ENCODE measurements at places on chromosomes 16 and 17. TPM values are rescaled to one million over a fixed set of nuclear protein-coding genes. Genes with fewer than 3 reads are reported as not detected.

The SLC5A11 gene
- total RNA-seq = not detected

DNA sequence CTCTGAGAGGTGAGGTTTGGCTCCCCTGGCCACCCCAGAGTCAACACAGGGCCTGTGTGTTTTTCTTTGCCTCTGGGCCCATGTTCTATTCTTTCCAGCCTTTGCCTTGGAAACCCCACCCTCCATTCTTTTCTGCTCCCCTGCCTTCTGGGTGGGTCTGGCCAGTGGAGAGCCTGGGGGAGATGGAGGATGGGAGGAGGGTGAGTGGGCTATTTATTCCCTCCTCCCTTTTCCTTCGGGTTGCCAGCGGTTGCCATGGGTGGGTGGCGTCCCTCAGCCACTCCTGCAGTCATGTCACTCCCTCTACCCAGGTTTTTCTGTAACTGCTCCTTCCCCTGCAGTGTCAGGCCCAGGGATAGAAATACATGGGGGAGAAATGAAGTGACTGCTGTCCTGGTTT is 15.5 kb downstream of the CMIP start:
- DNase-seq = no peak

DNA sequence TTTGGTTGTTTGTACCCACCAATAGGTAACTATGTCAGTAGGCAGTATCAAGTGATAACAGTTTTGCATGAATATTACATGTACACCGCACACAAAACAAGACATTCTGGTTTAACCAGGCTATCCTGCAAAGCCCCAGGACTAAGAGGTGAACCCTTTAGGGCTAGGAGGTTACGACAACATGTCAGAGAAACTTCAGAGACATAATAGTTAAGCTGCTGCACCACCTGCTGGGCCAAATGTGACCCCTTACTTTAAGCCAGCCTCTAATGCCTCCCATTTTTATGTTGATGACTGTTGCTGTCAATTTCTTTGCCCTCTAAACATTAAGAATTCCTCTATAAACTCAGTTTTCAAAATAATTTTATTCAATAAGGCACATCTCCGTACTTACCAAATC is 15.4 kb downstream of the SRP68 start:
- no peak for DNase-seq

- no peak for DNase-seq
Measured at GRCh38 chr16:10501016-10501607, 79.3 kb downstream of the EMP2 start.

DNA sequence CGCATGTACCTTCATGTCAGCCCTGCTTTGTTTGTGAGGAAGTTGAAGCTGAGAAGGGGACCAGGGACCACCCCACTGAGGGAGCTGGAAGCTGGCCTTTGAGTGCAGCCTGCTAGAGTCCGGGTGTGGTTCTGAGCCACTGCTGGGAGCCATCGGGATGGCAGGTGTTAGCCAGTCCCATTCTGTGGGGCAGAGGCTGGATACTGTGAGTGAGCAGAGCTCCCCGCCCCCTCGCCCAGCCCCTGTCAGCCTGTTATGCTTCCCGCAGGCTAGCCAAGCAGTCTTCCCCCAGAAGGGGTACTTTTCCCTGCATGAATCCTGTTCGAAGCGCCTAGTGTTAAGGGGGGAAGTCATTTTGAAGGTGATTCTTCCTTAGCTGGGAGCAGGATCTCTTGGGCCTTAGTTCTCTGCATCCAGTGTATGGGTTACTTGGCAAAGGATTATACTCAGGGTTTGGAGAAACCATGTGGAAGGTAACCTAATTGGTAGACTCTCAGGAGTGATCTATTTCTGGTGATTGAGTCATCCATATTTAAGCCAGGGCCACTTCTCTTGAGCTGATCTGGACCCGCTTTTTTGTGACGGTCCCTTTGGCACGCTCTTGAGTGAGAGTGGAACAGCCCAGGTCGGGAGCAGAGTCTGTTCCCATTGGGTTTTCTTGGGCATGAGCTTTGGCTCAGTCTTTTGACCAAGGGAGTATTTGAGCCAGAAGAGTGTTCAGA is 23.8 kb downstream of the AKAP1 start:
- no peak for DNase-seq

The PLXDC1 gene
- not detected for total RNA-seq

- DNase-seq = no peak
Measured at GRCh38 chr16:79047337-79047736, 553.2 kb downstream of the MAF start.

The HOXB1 gene
- not detected for total RNA-seq

The SMIM5 gene
- 0.20 TPM for total RNA-seq

GRCh38 chr16:3070608-3071111 is 5.2 kb downstream of the IL32 start:
- DNase-seq = no peak

The WSCD1 gene
- total RNA-seq = 19.3 TPM

Data from renal cortical epithelial cell (primary cell).